ENCODE measurements at places on chromosomes 11 and 22. TPM values are rescaled to one million over a fixed set of nuclear protein-coding genes. Genes with fewer than 3 reads are reported as not detected.

Gene MS4A4E
- total RNA-seq = not detected

Gene DEUP1
- not detected for total RNA-seq

Gene RASL10A
- 0.09 TPM for total RNA-seq

Gene GDPD4
- not detected for total RNA-seq

Gene BTBD18
- total RNA-seq = not detected

Gene OR4A5
- total RNA-seq = not detected

Gene TRIM3
- 19.3 TPM for total RNA-seq

Gene PNPLA3
- 0.85 TPM for total RNA-seq

Gene TPBGL
- not detected for total RNA-seq

Gene MS4A14
- not detected for total RNA-seq

Gene NLRP14
- 0.09 TPM for total RNA-seq

Gene NRIP3
- 12.0 TPM for total RNA-seq

Gene KCNJ1
- total RNA-seq = not detected

Gene CHCHD10
- 4.3 TPM for total RNA-seq

Gene CUL5
- 34.4 TPM for total RNA-seq

Gene RAB1B
- total RNA-seq = 75.9 TPM

Gene RELA
- total RNA-seq = 26.0 TPM

Gene GGTLC2
- total RNA-seq = not detected

Gene MS4A4A
- not detected for total RNA-seq

Gene PTGDR2
- total RNA-seq = not detected

Gene FHIP1B
- 7.4 TPM for total RNA-seq

Gene HORMAD2
- total RNA-seq = not detected

Gene AQP11
- 0.47 TPM for total RNA-seq

Gene LMO2
- 22.5 TPM for total RNA-seq

Gene CACNA1I
- total RNA-seq = not detected

Gene CRYAB
- 0.18 TPM for total RNA-seq

Gene MTMR2
- 43.4 TPM for total RNA-seq

Gene GPR83
- total RNA-seq = 0.09 TPM

Gene LRRC74B
- total RNA-seq = not detected

Gene MPPED2
- total RNA-seq = under 0.01 TPM

Gene MPEG1
- not detected for total RNA-seq

Gene UCP3
- 0.18 TPM for total RNA-seq

Gene RTN4R
- 0.54 TPM for total RNA-seq

Gene NAALAD2
- total RNA-seq = under 0.01 TPM

Gene CHORDC1
- total RNA-seq = 46.7 TPM

Gene OR56A4
- total RNA-seq = not detected

Gene SYT8
- 0.09 TPM for total RNA-seq

Gene DDIAS
- total RNA-seq = 5.0 TPM

Gene RNF121
- total RNA-seq = 108 TPM

Gene CSRP3
- total RNA-seq = not detected

Gene SLC22A9
- not detected for total RNA-seq

Gene C1QTNF4
- 0.18 TPM for total RNA-seq

Gene TSSK2
- not detected for total RNA-seq

Gene OR52A1
- not detected for total RNA-seq

Gene RAG1
- 0.99 TPM for total RNA-seq

Gene OR5M8
- not detected for total RNA-seq

Gene OR10A2
- not detected for total RNA-seq

Gene HEPACAM
- total RNA-seq = under 0.01 TPM

Measured in endothelial cell of coronary artery (primary cell).